ENCODE measurements at places on chromosomes 6 and 20.

DNA sequence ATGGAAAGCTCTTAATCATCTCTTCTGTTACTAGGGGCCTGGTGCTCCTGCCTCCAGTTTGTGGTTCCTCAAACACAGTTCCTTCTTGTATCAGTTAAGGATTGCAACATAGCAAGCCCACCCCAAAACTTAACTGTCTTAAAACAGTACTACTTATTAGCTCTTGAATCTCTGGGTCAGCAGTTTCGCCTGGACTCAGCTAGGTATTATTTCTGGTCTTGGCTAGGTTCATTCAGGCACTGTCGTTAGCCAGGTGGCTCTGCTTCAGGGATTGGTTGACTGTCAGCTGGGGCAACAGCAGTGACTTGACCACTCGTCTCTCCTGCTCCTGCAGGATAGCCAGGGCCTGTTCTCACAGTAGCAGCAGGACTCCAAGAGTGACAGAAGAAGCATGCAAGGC lies 30.0 kb upstream of the RALY start:
- no peak for DNase-seq

- DNase-seq = no peak
Measured at GRCh38 chr6:110348961-110349690, 9.0 kb downstream of the METTL24 start.

DNA sequence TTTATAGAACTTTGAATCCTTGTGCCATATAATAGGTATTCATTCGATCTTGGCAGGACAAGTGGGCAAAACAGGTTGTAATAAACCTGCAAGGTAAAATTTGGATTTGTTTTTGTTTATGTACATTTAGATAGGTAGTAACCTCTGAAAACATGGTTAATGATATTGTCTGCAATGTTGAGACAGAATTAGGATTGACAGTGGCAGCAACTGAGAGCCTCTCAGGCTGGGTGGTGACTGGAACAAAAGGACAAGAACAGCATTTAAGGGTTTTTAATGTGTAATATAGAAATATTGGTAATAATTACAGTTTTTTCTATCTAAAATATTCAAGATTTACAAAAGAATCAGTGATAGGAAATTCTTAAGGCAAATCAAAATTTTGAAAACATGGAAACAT lies 382.0 kb downstream of the TFAP2B start:
- no peak for DNase-seq

DNA sequence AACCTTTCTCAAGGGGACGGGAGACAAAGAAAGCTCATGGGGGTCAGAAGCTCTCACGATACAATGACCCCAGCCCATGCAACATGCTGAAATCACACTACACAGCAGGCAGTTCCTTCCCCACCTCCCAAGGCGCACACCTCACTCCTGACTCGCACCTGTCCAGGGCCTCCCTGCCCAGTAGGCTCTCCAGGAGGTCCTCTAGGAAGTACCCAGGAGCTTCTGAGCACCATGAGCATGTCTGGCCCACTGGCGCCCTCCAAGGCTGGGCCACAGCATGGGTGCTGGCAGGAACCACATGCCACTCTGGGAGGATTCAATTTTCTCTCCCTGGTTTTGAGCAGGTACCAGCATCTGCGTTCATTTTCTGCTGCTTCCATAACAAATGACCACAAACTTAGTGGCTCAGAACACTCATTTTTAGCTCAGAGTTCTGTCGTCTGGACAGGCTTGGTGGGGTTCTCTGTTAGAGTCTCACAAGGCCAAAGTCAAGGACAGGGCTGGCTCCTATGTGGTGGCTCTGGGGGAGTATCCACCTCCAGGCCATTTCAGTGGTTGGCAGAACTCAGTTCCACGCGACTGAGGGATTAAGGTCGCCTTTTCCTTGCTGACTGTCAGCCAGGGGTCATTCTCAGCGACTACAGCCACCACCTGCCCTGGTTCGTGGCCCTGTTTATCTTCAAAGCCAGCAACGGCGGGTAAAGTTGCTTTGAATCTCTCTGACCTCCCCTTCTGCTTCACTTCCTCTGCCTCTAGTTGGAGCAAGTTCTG lies 32.7 kb downstream of the ACSS1 start:
- no peak for DNase-seq

DNA sequence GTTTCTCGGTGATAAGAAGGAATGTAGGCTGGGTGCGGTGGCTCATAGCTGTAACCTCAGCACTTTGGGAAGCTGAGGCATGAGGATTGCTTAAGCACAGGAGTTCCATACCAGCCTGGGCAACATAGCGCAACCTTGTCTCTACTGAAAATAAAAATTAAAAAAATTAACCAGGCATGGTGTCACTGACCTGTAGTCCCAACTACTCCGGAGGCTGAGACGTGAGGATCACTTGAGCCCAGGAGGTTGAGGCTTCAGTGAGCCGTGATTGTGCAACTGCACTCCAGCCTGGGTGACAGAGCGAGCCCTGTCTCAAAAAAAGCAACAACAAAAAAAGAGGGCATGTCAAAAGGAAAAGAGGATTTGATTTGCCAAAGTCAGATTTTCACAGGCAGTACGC lies 3.9 kb downstream of the NEU1 start:
- no peak for DNase-seq

- DNase-seq = no peak
Measured at GRCh38 chr20:32495217-32495565, 89.9 kb downstream of the NOL4L start.

GRCh38 chr6:25449774-25450173 lies 170.6 kb downstream of the CARMIL1 start:
- DNase-seq = peak; percentile 47
